ENCODE measurements at places on chromosomes 6 and 20. TPM values are rescaled to one million over a fixed set of nuclear protein-coding genes. Genes with fewer than 3 reads are reported as not detected.

The VAPB gene
- 22.5 TPM for total RNA-seq

The ADGB gene
- total RNA-seq: not detected

The ZBTB22 gene
- 22.2 TPM for total RNA-seq

The CD109 gene
- 25.8 TPM for total RNA-seq

The VSTM2L gene
- 0.53 TPM for total RNA-seq

The TPD52L1 gene
- total RNA-seq: 29.0 TPM

The RAET1G gene
- total RNA-seq: 2.6 TPM

The TMEM244 gene
- not detected for total RNA-seq

The C6orf15 gene
- total RNA-seq: not detected

The BCAS1 gene
- not detected for total RNA-seq

The TCF21 gene
- 2.1 TPM for total RNA-seq

The NFATC2 gene
- total RNA-seq: 0.26 TPM

The EPHA7 gene
- total RNA-seq: under 0.01 TPM

The MOG gene
- total RNA-seq: not detected

The FAM209B gene
- not detected for total RNA-seq

The ARFGAP1 gene
- 62.0 TPM for total RNA-seq

The VWA7 gene
- total RNA-seq: 0.19 TPM

The ZSWIM3 gene
- total RNA-seq: 5.2 TPM

The TFAP2D gene
- total RNA-seq: 0.26 TPM

The ZNF165 gene
- 0.26 TPM for total RNA-seq

The TRIM40 gene
- not detected for total RNA-seq

The FILIP1 gene
- total RNA-seq: 7.3 TPM

The WFDC5 gene
- total RNA-seq: not detected

Data from aortic smooth muscle cell (primary cell).